ENCODE measurements at places on chromosomes 2 and 18.
A peak's percentile ranks its signal among the peaks of the same experiment; 100 is the strongest.

GRCh38 chr2:3604207-3604877, 9.4 kb downstream of the COLEC11 start:
- no peak for DNase-seq

DNA sequence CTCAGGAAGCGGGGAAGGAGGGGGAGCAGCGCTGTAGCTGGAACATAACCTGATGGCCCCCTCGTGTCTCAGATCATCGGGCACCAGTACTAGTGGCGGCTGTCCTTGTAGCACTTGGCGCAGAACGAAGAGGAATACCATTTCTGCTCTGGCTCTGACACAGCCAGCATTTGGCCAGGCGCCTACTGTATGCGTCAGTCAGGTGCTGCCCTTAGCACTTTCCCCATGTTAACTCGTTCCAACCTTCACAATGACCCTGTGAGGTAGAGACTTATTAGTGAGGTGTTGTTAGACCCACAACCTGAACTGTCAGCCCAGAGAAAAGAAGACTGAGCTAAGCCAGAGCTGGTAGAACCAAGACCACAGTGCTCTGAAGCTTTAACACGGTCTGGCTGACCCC, 47.7 kb upstream of the EML6 start:
- DNase-seq, result no peak

DNA sequence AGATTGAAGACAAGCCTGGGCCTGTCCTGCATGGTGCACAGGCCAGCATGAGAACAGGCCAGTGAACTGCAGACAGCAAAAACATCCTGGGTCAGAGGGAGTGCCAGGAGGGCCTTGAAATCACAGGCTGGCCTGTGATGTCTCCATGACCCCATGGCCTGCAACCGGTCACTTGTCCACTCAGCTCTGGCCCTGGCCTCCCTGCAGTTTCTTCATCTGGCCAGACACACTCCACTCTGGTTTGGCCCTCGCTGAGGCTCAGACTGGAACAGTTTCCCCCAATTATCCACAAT, 12.6 kb downstream of the CYRIA start:
- DNase-seq, result no peak

- no peak for DNase-seq
Observed at GRCh38 chr2:15911686-15912085, 28.7 kb upstream of the MYCN start.

- peak; percentile 22 for DNase-seq
Observed at GRCh38 chr2:159807183-159808031, 9.4 kb upstream of the CD302 start.

GRCh38 chr2:30678410-30679137, 128.7 kb downstream of the CAPN13 start:
- DNase-seq, result no peak

DNA sequence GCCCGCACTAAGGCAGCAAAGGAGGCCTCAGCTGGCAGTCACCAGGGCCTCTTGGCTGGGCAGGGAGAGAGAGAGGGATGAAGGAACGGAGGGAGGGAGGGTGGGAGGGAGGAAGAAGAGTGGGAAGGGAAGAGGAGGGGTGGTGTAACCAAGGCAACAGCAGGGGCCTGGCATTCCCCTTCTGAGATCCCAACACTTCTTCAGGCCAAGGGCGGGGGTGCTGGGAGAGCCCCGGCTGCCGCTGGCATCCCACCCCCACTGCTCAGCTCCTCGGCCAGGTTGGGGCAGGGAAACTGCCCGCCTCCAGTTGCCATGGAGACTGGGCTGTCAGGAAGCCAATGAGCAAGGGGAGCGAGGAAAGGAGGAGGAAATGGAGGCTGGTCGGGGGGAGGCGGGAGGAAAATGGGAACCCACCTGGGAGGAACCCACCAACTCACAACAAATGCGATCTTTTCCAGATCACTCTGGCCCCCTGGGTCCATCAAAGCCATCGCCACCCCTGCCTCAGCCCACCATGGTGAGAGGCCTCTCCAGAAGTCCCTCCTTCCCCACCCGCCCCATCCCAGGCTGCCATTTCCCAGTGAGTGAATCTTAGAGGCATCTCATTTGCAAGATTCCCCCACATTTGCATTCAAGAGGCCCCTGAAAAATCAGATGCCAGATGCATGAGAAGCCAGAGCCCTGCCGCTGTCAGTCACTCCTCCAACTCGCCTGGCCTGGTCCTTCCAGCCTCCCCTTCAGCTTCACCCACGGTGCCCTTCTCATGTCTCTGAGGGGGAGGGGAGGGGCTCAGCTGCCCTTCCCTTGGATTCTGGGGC, 12.4 kb downstream of the SH2D6 start:
- DNase-seq, result no peak

- DNase-seq, result peak; percentile 31
Observed at GRCh38 chr18:70489986-70490933, 201.4 kb downstream of the SOCS6 start.

DNA sequence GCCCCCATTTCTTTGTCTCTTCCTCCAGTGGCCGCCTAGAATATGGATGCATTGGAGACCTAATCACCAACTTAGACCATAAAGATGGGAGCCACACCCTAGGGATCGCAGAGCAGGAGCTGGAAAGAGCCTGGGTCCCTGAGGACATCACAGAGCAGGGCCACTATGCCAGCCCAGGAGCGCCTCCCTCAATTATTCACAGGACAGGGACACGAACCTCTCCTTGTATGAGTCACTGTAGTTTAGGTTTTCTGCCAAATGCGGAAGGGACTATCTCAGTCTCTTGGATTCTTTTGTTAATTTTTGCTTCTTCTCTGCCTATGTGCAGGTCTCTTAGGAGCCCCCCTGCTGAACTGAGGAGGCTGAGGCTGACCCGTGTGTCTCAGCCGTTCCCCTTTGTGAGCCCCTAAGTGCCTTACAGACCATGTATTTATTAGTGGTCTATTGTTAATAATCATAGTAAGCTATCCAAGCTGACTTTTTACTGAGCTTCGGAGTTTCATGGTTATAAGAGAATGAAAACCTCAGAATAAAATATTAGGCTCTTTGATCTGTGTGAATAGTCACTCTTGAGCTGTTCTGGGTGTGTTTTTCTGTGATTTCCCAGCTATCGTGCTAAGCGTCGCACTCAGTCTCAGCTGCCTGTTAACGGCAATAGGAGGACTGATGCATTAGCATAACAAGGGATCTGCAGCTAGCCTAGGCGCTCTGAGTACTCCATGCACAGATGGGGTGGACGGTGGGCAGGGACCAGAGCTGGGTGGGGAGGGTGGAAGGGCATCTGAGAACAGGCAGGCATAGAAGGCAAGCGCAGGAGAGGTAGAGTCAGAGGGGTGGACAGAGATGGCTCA, 12.7 kb upstream of the PTPN4 start:
- DNase-seq, result no peak

GRCh38 chr2:23523373-23524260, 138.6 kb downstream of the KLHL29 start:
- no peak for DNase-seq
